ENCODE measurements at places on chromosomes 2 and 18.

DNA sequence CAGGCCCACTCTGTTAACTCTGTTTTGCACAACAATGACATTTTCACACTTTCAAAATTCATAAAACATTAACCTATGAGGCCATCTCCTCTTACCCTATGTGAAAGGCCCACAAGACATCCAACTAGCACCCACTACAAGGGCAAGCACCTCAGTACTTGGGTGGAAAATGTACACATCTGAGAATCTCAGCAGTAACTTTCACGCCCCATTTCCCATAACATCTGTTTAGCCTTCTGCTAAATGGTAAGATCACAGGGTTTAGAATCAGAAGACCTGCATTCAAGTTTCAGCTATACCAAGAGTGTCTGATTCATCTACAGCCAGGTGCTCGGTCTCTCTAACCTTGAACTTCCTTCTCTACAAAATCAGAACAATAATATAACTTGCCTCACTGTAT is 89.2 kb downstream of the SP100 start:
- no peak for DNase-seq

DNA sequence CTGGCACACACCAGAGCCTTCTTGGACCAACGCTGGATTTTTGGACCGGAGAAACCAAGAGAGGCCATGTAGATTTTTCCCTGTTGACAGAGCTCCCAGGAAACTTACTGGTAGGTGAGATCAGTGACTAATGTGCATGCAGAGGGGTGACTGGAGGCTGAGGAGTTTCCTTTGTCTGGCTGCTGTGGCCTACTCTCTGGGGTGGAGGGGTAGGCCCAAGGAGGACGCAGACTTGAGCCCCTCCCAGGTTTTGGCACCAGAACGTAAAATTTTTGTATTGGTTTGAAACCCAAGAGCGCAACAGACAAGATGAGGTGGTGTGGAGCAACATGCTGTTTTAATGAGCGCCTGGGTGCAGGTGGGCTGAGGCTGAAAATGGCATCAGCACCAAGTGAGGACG is 59.2 kb downstream of the KYNU start:
- no peak for DNase-seq

DNA sequence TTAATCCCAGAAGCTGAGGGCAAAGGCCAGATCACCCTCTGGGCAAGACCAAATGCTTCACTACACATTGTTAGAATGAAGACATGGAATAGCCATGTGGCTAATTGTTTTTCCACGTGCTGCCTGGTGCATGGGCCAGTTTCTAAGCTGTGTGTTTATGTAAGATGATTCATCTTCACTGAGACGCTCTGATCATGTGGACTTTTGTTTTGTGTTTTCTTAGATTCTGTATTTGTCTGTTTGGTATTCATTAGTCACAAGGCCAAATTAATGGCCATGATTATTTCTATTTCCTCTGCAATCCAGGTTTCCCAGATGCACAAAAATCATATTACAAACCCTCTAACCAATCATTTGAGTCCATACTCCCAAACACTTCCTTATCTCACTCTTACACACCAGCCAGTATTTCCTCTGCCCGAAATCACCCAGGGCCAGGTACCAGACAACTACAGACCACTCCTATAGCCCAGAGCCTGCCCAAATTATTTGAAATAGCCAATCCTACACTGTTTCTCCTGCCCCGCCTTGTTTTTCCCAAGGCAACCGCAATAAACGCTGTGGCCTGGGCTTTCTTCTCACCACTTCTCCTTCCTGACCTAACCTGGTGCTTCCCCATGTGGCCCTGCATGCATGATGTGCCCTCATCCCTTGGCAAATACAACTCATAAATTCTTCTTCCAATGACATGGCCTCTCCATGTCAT is 94.2 kb upstream of the SP3 start:
- no peak for DNase-seq

DNA sequence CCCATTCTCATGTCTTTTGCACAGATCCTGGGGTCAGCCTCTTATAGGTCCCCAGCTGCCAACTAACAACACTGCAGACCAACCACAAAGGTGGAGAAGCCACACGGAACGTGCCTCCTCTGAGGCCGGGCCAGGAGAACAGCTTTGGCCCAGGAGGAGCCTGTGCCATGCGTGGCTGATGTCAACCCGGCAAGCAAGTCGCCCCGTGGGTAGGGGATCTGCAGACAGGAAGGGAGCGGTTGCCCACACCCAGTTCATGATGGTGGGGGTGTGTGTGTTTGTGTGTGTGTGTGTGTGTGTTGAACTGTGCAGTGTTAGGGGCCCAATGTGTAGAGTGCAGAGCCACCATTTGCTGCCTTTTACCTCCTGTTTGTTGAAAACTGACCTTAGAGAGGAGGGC is 2.4 kb upstream of the CLEC4F start:
- no peak for DNase-seq

- no peak for DNase-seq
These were observed 8.6 kb downstream of the CABLES1 start for GRCh38 chr18:23143815-23144261.

DNA sequence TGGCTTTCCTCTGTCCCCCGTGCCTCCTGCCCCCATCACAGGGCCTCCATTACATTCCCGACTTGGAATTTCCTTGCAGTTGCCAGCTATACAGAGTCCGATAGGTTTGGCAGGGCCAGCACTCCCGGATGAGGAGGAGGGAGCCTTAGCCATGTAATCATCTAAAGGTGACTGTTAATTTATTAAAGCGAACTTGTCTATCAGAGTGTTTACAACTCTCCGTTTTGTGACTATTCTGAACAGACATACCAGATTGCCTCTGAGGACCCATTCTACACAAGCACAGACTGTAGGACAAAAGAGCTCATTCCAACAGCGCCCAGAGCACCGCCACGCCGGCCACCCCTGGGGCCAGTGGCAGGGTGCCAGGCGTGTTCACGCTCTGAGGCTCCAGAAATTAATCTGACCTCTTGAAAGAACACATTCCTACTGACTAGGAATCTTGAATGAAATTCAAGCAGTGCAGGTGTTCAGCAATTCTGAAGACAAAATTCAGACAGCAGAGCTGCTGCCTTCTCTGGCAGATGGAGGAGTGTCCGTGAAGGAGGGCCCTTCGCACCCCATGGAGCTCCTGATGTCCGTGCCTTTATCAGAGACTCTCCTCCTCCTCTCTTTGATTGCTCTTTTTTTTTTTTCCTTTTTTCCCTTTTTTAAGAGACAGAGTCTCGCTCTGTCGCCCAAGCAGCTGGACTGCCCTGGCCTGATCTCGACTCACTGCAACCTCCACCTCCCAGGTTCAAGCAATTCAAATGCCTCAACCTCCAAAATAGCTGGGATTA is 58.1 kb upstream of the RALBP1 start:
- no peak for DNase-seq

DNA sequence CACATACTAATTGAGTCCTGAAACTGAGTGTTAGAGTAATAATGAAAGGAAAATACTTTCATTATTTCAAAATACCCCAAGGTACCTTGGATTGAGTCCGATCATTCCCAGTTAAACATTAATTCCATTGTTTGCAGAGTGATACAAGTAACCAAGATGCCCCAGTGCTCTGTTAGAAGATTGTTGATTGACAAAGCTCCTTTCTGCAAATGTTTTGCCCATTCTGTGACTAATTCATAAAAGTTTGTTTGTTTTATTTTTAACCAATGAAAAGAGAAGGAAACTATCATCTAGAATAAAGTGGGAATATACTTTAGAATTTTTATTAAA is 124.0 kb downstream of the GULP1 start:
- DNase-seq = no peak

GRCh38 chr2:168703926-168704325 is 98.5 kb upstream of the NOSTRIN start:
- no peak for DNase-seq

DNA sequence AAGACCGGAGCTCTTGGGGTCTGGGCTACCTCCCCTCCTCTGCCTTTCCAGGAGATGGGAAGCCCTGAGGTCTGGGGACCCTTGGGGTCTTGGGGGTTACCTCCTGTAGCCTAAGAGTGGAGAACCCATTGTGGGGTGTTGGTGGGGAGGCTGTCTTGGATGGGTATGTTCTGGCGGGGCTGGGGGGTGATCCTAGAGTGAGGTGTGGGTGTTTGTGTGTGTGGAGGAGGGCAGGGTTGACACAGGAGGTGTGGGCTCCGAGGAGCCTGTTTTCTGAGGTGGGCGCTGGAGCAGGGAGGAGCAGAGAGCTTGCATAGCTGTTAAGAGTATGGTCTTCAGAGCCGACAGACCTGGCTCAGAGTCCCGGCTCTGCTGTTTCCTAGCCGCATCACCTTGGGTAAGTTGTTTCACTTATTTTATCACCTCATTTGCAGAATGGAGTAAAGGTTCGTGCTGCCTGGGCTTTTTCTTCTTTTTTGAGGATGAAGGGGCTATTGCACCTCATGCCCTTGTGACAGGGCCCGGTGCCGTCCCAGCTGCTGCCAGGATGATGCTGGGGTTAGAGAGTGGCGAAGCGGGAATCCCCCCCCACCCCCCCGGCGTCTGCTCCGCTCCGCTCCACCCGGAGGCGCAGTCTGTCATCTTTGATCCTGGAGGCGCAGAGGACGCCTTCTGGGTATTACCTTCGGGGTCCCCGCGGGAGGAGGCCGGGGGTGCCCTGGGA is 17.2 kb downstream of the TET3 start:
- no peak for DNase-seq

DNA sequence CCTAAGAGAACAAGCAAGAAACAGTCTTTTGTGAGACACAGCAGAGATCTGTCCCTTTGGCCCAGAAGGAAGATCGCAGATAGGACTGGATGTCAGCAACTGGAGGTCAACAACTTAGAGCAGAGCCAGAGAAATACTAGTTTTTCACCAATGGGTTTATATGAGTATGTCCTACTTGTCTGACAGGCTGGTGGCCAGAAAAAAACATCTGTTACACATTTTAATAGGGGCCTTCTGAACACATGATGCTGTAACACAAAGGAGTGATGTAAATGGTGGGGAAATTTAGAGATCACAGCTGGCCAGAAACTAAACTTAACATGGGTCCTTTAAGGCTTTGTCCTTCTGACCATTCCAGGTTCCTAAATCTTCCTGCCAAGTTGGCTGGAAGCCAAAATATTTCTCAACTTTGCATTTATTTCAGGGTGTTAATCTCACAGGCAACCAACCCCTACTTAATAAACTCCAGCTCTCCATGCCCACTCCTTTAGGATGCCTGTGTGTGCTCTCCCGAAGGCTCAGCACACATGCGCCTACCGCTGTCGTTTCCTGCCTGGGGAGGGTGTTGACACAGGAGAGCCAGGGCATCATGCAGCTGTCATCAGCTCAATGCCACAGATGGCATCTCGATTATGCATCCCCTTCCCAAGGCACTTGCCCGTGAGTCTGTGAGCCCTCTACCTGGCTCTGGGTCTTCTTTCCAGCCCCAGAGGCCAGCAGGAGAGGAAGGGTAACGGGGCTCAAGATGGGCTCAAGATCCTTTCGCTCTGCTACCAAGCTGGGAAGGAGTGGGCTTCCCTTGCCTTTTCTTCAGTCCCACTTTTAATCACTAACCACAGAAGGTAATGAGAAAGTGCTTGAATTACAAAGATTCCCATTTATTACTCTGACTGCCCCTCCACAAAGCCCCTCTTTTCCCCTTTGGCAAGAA is 252.5 kb downstream of the ETAA1 start:
- peak; percentile 70 for DNase-seq

GRCh38 chr2:158726911-158727592 is 68.1 kb upstream of the DAPL1 start:
- no peak for DNase-seq

- no peak for DNase-seq
These were observed 18.5 kb upstream of the IGFBP5 start for GRCh38 chr2:216713691-216714336.
